Activated CD8-positive, alpha-beta T cell treated with anti-CD3 and anti-CD28 coated beads for 36 hours (primary cell): ENCODE measurements at places on chromosomes 3 and 15. TPM values are rescaled to one million over a fixed set of nuclear protein-coding genes. Genes with fewer than 3 reads are reported as not detected.

FAM43A gene
- 3.3 TPM for total RNA-seq

SLC28A2 gene
- total RNA-seq, result not detected

PATL2 gene
- 16.1 TPM for total RNA-seq

SCAMP5 gene
- 1.1 TPM for total RNA-seq

USP50 gene
- not detected for total RNA-seq

GHSR gene
- not detected for total RNA-seq

FMN1 gene
- total RNA-seq, result 0.07 TPM

HCLS1 gene
- 196 TPM for total RNA-seq

DNA sequence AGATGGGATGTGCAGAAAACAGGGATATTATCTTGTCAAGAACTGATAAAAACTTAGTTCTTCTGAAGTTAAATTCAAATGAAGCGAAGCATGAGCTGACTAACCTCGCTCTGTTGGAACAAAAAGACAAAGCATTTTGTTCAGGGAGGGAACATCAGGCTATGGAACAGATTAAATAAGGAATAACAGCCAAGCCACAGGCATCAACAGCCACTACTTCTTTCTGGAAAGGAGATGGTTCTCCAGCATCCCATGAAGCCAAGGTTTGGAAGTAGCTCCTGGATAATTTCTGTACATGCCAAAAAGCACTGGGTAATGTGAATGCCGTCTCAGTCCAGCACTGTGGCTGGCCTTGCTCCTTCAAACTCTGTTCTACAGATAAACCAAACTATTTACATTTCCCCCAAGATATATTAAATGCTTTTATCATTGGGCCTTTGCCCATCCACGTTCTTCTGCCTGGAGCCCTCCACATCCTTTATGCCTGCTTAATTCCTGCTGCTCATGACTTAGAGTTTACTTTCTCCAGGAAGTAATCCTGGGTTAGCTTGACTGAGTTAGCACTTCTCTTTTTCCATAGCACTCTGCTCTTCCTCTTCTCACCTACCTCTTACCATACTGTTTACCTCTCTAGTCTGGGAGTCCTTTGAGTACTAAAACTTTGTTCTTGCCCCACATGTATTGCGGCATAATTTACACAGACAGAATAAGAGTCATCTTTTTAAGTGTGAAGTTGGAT is 232.0 kb downstream of the CLSTN2 start:
- DNase-seq, result no peak

- DNase-seq, result no peak
These were observed 73.3 kb upstream of the ATP13A5 start for GRCh38 chr3:193451902-193452301.

GRCh38 chr3:123524981-123525380 is 59.9 kb downstream of the HACD2 start:
- no peak for DNase-seq

DNA sequence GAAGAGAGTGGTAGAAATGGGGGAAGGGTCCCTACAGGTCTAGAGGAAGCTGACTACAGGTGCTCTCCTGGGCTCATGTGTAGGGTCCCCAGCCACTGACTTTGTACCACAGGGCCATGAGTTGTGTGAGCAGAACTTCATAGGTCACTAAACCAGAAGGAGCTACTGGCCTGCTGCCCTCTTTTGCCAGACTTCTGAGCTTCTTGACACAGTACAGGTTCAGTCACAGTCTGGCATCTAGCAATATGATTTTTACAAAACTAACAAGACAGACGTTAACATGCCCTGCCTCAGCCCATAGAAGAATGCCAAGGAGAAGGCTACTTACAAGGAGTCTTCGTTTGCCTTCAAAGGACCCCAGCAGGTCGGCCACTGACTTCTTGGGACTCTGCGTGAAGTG is 3.2 kb downstream of the CCDC80 start:
- DNase-seq, result no peak

DNA sequence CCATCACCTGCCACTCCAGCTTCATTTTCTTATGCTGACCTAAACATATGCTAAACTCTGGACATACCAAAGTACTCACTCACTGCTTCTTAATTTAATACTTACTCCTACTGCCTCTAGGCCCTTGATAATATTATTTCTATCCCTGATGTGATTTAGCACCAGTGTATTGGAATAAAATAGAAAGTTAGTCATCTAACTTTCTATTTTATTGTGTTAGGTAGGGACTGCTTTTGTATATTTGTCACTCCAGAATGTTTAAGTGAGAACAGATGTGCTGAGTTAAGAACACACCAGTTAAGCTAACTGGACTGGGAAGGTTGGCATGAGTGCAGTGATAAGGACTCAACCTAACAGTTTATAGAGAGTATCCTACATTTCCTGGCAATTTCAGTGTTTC is 6.5 kb upstream of the CLDN16 start:
- no peak for DNase-seq

DNA sequence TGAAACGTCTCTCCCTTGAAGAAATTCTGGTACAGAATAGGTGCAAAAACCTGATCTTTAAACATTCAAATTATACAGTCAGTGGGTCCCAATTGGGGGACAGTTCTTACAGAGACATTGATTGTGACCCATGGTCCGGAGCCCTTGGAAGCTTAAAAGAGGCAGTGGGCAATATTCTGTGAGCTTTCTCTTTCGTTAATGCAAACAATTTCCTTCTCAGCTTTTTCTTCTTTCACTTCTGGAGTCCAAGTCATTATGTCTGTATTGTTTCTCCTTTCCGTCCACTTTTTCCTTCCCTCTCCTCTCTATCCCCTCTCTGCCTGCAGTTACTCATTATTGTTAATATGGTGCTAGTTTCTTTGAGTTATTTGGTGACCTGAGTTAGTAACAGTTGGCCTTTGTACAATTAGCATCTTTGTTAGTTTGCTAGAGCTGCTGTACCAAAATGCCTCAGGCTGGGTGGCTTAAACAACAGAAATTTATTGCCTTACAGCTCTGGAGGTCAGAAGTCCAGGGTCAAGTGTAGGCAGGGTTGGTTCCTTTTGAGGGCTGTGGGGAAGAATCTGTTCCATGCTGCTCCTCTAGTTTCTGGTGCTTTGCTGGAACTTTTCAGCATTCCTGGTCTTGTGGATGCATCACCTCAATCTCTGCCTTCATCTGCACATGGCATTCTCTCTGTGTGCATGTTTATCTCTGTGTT is 102.6 kb downstream of the GMPS start:
- DNase-seq, result no peak

- DNase-seq, result no peak
These were observed 56.9 kb upstream of the C3orf49 start for GRCh38 chr3:63762180-63762579.

- peak; percentile 20 for DNase-seq
These were observed 415.9 kb upstream of the KCNMB2 start for GRCh38 chr3:178120367-178120766.

- DNase-seq, result no peak
These were observed 4.5 kb downstream of the QTRT2 start for GRCh38 chr3:114060906-114061655.

GRCh38 chr3:122794483-122794778 is 438 bp upstream of the SLC49A4 start:
- no peak for DNase-seq

DNA sequence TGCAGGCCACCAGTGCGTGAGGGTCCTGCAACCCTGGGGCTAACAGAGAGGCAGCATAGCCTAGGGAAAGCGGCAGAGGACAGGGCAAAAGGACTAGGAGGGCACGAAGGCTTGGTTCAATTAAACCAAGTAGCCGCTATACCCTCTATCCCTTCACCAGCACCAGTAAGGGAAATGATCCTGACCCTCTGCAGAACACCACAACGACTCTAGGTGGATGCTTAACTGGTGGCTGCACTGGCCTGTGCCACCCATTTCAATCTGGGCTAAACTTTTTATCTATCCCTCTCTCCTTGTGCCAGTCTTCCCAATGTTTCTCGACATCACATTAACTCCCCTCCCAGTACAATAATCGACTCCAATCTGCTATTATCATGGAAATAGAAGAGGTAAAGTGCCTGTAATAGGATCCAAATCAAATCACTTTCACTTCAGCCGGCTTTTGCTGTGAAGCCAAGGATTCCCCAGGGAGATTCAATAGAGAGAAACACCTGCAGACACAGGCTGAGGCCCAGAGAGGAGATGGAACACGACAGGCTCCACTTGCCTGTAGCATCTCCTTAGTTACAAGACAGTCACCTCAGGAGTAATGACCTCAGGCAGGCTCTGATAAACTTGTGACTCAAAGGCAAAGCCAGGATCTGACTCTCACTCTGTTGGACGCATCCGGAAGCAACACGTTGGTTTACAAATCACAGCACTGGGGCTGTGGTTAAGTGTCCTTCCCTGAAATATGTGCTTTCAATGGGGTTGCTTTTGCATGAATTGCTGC is 791.6 kb upstream of the ARRDC4 start:
- no peak for DNase-seq

DNA sequence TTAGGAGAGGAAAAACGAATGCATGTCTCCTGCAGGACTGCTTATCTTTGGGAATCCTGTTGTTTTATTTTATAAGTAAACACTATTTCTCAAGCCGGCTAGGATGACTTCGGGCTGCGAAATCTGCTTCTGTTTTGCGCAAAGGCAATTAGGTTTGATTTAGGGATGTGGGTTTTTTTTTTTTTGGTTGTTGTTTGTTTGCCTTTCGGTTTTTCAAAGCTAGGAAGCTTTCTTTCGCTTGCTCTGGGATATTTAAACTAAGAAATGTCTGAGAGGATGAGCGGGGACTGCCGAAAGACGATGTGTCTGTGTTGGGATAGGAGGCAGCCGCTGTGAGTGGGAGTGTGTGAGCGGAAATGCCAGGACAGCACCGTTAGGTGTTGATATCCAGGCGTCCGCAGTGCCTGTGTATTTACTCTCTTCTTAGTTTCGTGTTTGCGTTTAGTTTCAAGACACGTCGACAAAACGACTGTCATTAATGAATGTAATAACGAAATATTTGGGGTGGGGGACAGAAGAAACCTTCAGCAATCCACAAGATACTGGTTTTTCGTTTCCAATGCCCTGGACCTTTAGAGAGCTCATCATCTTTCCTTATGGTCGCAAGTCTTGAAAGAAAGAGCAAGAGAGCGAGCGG is 604 bp downstream of the ISL2 start:
- peak; percentile 47 for DNase-seq
